Activated CD4-positive, alpha-beta T cell treated with anti-CD3 and anti-CD28 coated beads, Interleukin-2, amount 10 ng/mL, durations not matched to agents 7 days and 5 days (primary cell): ENCODE measurements at places on chromosomes 11 and 22. TPM values are rescaled to one million over a fixed set of nuclear protein-coding genes. Genes with fewer than 3 reads are reported as not detected.

The TMPRSS4 gene
- total RNA-seq: not detected

DNA sequence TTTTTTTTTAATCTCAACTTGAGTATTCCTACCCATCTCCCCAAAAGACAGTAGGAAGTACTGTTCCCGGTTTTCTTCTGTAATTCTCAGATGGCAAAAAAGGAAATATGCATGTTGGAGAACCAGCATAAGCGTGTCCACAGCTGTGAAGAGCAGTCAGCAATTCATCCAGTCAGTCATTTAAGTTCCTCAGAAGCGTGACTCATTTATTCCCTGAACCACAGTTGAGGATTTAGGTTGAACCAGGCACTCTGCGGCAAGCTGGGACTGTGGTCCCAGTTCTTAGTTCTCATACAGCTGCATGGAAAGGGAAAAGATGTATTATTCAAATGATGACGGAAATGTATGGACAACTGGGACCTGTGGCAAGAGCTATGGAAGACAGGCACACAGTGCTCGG is 61.0 kb upstream of the MYO18B start:
- no peak for DNase-seq

- no peak for DNase-seq
These were observed 323.3 kb downstream of the TENM4 start for GRCh38 chr11:79117488-79117887.

GRCh38 chr11:88101881-88102597 is 73.2 kb downstream of the RAB38 start:
- no peak for DNase-seq

The OR56A1 gene
- total RNA-seq: not detected

The MRGPRX4 gene
- not detected for total RNA-seq

DNA sequence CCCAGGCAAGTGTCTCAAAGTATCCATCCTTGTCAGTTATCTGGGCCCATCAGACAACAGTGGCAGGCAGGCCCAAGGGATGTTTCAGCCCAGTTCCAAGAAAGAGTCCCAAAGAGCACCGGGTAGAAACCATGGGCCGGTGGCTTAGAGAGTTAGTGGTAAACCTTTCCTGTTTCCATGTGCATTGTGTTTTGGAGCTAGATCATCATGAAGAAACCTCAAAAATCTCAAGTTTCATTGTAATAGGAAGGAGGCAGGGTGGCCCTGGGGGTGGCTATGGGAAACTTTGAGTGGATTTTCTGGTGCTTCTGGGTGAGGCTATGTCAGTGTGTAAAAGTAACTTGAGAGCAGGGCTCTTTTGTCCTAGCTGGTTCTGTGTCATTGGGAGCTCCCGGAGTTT is 68.1 kb downstream of the UBASH3B start:
- no peak for DNase-seq

DNA sequence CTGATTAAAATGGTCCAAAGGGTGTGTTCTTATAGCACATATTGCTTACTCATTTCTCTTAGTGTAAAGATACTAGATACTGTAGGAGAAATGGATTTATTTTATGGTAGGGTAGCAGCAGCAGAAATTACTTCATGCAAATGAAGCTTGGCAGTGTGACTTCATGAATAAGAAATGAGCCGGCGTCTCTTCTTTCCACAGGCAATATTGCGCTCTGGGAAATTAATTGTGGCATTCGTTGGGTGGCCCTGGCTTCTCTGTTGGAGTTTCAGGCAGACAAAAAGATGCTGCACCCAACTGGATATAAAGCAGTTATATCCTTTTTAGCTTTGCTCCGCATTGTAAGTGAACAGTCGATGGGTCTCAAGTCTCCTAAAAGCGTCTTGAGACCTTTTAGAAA is 211.0 kb upstream of the NAV2 start:
- no peak for DNase-seq

DNA sequence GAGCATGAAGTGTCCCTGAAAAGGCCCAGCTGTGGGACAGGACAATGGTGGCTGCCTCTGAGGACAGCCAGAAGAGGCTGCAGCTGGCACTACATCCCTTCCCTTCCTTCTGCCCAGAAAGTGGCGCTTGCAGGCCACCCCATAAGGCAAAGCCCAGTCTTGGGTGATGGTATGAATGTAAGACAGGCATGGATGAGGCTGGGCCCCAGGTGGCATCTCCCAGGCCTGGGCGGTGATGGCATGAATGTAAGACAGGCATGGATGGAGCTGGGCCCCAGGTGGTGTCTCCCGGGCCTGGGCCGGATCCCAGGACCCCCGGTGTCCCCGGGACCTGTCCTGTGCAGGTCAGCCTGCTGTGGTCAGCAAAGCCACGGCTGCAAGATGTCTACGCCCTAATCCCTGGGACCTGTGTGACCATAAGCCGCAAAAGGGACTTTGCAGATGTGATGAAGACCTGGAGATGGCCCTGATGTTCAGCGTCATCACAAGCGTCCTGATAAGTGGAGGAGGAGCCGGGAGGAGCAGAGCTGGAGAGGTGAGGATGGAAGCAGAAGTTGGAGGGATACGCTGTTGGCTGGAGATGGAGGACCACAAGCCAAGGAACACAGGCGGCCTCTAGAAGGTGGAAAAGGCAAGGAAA is 181.1 kb downstream of the CTTN start:
- no peak for DNase-seq

- DNase-seq: no peak
These were observed 19.0 kb downstream of the MCAM start for GRCh38 chr11:119297938-119298337.

The MS4A4E gene
- not detected for total RNA-seq

The YPEL1 gene
- total RNA-seq: 8.9 TPM

- DNase-seq: no peak
These were observed 1033.7 kb upstream of the CCDC90B start for GRCh38 chr11:84319863-84320262.

GRCh38 chr11:61266602-61267001 is 25.6 kb downstream of the PGA5 start:
- no peak for DNase-seq

GRCh38 chr11:108703916-108704315 is 39.0 kb downstream of the DDX10 start:
- no peak for DNase-seq

DNA sequence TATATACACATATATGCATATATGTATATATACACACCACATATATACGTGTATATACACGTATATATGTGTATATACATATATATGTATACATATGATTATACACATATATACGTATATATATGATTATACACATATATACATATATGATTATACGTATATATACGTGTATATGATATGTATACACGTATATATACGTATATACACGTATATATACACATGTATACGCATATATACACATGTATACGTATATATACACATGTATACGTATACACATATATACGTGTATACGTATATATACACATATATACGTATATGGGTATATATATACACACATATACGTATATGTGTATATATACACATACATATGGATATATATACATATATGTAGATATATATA is 62.1 kb upstream of the HMGXB4 start:
- no peak for DNase-seq

The TMEM191C gene
- 2.0 TPM for total RNA-seq

GRCh38 chr22:27097506-27097905 is 440.1 kb downstream of the MIAT start:
- DNase-seq: no peak
